ENCODE measurements at places on chromosomes 7 and 10.

DNA sequence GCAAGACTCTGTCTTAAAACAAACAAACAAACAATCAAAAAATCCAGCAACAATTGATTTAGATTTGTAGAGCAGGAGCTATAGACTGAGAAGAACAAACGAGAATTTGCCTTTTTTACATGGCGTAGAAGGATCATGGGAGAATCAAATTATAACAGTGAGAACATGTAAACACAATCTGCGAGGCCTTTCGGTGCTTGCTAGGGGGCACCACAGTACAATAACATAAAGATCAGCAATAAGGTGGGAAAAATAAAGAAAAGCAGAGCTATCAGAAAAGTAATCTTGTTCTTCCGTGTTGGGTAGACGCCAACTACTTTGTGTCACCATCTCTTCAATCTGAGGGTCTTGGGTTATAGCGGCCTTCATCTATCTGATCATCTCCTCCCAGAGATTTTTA lies 82.2 kb downstream of the NOD1 start:
- no peak for DNase-seq

DNA sequence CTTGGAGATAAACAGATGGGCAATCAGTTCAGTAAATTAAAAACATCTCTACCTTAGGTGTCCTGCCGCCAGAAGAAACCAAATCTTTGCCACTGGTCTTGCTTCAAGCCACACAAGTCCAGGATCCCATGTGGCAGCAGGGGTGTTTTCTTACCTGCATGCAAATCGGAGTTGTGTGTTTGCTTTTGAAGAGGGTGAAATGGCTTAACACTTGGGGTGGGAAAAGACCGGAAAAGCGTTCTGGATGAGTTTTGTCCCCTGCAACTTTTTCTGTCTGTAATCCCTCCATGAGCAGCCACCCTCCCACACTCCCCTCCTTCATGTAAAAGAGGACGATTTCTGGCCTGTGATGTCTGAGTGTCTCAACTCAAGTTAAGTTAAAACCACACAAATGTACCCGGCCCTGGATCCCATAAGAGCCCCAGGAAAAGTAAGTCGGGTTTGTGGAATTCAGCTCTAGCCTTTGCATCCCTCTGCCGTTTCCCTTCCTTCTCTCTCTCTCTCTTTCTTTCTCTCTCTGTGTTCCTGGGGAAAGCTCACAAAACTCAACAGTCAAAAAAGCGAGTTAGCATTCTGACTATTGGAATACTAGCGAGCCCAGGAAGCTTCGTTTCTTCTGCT lies 178.5 kb downstream of the TCF7L2 start:
- DNase-seq: no peak

DNA sequence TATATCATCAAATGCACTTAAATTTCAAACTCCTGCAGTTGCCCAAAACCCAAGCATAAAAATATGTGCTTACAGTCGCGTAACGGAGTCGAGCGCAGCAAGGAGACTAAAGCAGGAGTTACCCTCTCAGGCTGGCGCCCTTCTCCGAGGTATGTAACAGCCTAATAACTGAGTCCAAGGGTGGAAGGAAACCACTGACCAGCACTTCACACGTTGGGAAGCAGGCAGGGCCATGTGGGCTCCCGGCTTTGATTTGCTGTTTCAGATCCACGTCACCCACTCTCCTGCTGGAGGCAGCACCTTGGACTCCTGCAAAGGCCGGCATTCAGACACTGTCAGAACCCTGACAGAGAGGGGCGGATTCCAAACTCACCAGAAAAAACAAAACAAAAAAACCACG lies 123.8 kb downstream of the DIP2C start:
- no peak for DNase-seq

GRCh38 chr7:128446306-128446705 lies 9.4 kb upstream of the HILPDA start:
- DNase-seq: no peak

DNA sequence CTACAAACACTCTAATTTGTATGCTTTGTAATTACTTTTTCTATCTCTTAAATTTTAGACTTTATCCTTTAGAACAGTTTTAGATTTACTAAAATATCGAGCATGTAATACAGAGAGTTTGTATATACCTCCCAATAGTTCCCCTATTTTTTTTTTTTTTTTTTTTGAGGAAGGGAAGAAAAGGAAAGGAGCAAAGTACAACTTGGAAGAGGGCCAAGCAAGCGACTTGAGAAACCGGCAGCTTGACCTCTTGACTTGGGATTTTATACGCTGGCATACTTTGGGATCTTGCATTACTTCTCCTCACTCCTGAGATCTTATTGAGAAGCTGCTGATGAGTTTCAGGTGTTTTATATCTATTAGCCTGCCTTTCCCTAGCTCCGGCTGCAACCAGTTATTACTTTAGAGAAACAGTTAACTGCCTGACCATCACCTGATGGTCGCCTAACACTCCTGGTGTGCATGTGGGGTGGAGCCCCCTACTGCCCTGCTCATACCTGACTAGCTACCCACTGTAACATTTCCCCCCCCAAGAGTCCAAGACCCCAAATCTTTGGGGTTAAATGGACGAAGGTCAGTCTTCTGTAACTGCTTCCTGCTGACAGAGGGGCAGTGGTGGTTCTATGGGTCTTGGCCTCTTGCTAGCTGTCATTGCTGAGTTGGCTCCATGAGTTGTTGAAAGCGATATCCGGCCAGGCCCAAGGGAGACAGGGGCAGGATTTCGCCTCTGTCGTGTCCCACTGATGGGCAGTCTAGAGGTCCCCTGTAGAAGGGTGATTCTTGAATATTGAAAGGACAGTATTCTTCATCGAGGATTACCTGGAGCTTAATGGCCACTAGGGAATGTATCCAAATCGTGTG lies 28.5 kb downstream of the MKLN1 start:
- no peak for DNase-seq

GRCh38 chr10:119478111-119478802 lies 64.3 kb downstream of the RGS10 start:
- no peak for DNase-seq

GRCh38 chr7:101066833-101067177 lies 18.5 kb upstream of the TRIM56 start:
- DNase-seq: no peak

GRCh38 chr10:119518176-119518575 lies 24.3 kb downstream of the RGS10 start:
- no peak for DNase-seq

GRCh38 chr10:102534333-102534732 lies 30.6 kb downstream of the SUFU start:
- DNase-seq: no peak

- no peak for DNase-seq
These were observed 717 bp downstream of the CNPY4 start for GRCh38 chr7:100119970-100120732.

DNA sequence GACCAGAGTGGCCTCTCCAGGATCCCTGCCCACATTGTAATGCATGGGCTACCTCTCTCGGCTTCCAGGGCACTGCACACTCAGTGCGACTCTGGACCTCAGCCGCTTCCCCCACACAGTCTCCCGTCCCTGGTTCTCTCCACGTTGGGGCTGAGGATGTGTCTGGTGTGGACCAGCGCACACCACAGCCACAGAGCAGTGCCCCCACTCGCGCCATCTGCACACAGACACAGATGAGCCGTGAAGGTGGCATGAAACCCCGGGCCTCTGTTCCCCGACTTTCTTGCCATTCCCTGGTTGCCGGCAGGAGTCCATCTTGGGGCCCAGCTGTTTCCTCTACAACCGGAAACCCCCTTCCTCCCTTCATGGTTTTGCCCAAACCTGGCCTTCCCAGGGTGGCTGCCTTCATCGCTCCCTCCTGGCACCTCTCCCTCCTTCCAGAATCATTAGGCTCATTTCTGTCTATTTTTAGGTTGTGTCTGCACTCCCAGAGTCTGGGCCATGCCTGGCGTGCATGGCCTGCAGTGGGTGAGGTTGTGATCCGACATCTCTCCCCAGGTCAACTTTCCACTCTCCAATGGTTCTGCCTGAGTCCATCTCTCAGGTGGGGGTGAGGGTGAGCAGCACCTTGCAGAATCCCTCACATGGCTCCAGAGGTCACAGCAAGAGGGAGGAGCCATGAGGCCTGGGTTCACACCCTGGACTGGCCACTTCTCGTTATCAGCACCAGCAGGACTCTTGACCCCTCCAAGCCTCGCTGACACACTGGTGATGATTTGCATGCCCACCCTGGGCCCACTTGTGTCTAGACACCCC lies 10.1 kb downstream of the RASGEF1A start:
- DNase-seq: no peak

DNA sequence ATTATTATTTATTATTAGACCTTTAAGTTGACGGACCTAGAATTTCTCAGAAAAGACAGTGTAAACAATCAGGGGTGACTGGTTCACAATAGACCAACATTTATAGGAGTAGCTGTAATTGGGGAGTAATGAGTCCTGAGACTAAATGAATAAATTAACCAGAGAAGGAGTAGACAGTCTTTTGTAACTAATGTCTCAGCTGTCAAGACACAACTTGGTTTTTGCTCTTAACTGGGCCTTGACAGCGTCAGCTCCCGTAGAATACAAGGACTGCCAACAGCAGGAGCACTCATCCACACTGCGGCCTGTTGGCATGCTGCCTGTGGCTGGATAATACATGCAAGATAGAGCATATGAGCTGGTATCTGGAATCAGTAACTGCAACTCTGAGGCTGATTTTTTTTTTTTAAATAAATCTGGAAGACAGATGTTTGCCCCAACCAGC lies 123.9 kb downstream of the CACNA2D1 start:
- no peak for DNase-seq

- DNase-seq: no peak
These were observed 141.6 kb downstream of the TES start for GRCh38 chr7:116351966-116352365.

DNA sequence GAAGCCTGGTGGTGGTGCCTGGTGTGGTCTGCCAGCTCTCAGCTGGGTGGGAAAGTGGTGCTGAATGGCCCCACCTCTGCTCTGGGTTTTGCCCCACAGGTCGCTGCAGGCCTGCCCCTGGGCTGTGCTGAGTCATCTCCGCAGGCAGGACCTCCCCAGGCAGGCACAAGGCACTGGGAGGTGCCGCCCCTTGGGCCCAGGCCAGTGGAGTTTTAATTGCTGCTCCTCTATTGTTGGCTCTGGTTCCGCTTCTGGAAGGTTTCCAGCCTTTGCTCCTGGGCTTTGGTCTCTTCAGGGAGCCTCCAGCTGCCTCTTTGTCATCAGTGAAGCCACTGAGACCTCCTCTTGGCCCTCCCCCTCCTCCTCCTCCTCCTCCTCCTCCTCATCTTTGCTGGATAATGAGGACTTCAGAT lies 180.3 kb upstream of the GRB10 start:
- no peak for DNase-seq

DNA sequence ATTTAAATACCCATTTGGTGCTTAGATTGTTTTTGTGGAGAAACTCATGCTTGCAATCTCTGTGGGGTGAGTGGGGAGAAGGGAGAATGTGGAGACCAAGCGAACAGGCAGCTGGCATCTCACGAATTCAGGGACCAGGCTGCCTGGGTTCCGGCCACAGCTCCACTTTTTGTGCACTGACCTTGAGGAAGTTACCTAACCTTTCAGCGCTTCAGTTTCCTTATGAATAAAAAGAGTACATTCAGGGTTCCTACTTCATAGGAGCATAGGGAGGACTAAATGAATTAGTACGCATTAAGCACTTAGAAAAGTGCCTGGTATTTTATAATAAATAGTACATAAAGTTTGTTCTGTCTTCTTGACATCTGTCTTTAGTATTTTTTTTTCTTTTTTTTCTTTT lies 72.5 kb downstream of the PRTFDC1 start:
- no peak for DNase-seq

DNA sequence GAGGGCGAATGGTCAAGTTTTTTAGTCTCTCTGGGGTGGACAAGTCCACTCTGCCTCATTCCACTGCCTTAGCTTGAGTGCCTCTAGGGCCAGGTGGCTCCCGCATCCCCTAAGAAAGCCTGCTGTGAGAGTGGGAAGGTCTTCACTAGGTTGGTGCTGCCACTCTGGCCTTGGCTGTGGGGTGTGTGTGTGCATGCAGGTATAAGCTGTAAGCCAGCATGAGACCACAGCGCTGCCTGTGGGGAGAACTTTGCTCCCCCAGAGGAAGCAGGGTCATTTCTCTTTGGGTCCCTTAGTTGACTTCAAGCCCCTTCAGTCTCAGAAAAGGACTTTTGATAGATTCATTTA lies 25.5 kb upstream of the PCBD1 start:
- no peak for DNase-seq

DNA sequence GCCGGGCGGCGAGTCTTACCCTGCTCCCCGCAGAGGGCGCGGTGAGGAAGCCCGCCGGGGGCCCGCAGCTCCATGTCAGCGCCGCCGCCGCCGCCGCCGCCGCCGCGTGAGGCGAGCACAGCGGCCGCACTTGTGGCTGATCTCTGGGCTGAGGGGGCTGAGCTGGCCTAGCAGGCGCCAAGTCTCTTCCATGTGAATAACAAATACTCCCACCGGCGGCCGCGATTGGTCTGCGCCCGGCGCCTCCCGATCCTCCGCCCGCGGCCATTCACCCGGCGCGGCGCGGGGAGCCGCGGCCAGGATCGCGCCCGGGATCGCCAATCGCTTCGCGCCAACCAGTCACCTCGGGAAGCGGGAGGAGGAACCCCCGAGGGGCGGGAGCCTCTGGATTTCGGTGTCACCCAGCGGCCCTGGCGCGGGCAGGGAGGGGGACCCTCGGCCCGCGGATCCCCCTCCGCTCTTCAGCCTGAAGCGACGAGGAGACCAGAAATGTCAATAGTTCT lies at the start of gene GRM8:
GRM8 (minus strand) TSS at position 164 of the 503 bp plus-strand sequence.
- DNase-seq: peak; percentile 19

GRCh38 chr10:11475831-11476434 lies 135.5 kb downstream of the USP6NL start:
- no peak for DNase-seq

GRCh38 chr7:47460251-47460989 lies 121.5 kb downstream of the TNS3 start:
- no peak for DNase-seq

- no peak for DNase-seq
These were observed 10.0 kb downstream of the AOC1 start for GRCh38 chr7:150862356-150862755.

GRCh38 chr10:1148855-1149605 lies 92.8 kb downstream of the WDR37 start:
- DNase-seq: no peak

DNA sequence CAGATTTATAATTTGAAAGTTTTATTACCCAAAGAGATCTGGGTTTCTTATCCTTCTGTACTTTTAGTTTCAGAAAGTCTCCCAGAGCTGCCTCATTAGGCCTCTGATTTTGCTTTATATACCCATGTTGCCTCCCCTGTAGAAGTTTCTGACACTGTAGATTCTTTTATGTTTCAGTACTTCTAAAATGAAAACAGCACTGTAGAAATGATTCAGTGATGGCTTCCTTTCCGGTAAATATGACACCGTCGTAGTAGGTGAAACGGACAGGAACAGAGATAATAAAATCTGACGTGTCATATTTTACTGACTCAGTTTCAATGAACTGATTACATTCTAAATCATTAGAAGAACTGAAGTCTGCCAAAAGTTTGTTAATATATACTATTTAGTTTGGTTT lies 272.7 kb downstream of the TWIST1 start:
- no peak for DNase-seq

All from GM12892 (cell line).